Karpas-422 (cell line): ENCODE measurements at places on chromosomes 6 and 20. TPM values are rescaled to one million over a fixed set of nuclear protein-coding genes. Genes with fewer than 3 reads are reported as not detected.

DNA sequence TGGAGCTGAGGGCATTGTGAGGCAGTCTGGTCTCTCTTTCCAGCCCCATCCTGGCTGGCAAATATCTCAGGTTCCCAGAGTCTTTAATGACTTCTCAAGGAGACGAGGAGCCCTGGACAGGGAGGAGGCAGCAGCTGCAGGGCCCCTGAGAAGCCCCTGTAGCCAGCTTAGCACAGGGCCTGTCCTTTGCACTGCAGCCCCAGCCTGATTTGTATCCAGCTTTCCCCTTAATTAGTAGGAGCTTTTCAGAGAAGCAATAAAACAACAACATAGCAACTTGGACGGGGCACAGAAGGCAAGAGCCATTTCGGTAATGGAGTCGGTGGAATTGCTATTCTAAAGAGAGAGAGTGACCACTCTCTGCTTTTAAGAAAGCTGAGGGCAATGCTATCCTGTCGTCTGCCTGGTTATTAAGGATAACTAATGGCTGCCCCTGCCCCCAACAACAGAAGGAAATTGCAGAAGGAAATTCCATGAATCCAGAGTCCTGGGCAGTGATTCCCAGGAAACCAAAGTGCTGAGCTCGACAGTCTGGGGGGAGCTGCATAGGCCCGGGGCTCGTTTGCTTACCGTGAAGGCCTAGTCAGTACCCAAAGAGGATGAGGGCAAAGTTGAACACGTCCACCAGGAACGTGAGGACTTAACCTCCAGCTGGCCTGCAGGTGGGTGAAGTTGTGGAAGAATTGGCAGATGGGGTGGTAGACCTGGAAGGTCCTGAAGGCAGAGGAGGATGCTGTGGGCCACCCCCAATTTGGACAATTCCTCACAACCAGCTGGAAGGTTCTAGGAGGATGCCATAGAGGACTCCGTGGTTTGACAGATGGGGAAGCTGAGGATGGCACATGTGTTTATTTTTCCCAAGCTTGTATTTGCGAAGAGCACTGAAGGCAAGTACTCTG lies 50.3 kb downstream of the NPEPL1 start:
- no peak for DNase-seq
- no peak overlapping the region for H3K4me3 ChIP-seq
- H3K27ac ChIP-seq, result no peak overlapping the region
- H3K27me3 ChIP-seq, result no peaks in the 10 kb centered on the region

Gene RNASET2
- 147 and 246 TPM in 2 replicates for total RNA-seq

DNA sequence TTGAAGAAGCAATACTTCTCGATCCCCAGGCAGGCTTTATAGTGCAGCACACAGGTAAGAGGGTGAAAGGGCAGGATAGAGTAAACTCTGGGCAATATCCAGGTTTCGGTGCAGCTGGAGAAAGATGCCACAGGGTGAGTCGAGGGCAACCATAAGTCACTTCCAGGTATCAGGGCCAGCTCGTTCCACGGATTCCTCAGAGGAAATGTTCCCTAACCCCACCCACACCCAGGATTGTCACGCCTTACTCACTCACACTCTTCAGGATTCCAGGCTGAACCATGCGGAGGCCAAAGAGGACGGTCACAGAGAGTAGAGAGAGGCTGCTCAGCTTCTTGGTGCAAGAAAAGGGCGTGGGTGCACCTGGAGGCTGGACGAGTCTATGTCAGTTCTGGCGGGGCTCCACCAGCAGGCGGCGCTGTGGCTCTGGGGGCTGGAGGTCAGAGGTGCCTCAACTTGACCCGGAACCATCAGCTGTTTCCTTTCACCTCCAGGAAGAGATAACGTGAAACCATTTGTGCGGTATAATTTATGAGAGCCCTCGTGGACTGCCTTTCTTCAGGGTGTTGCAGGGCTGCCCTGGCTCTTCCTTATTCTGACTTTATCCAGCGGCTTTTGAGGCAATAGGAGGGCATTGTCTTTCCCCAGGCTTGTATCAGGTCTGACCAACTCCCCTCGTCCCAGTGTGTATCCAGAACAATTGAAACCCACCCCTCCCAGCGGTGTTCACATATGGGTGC lies 14.5 kb upstream of the WFDC12 start:
- no peak overlapping the region for H3K4me3 ChIP-seq
- H3K27me3 ChIP-seq, result 0 out of 2 replicates have a peak, but pooled peaks cover 2% of the 10 kb centered on the region
- H3K36me3 ChIP-seq, result no peaks in the 10 kb centered on the region
- DNase-seq, result peak; percentile 89
- no peak overlapping the region for H3K27ac ChIP-seq

Gene CEP162
- total RNA-seq, result 3.8 and 7.5 TPM in 2 replicates

DNA sequence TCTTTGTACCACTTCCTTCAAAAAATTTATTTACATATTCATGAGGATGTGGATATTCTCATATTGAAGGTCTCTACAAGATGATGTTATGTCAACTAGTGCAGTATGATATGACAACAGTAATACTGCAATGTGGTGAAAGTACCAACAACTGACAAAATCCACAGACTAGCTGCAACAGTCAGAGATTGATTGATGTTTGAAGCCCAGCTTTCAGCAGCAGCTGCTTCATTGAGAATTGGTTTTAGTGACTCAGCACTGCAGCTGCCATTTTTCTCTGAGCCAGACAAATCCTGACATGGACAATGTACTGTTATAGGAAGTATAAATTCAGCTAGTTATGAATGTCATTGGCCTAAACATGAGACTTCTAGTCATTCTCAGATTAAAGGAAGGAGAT lies 53.8 kb downstream of the PKIB start:
- H3K27me3 ChIP-seq, result no peaks in the 10 kb centered on the region
- no peak overlapping the region for H3K4me3 ChIP-seq
- H3K36me3 ChIP-seq, result no peaks in the 10 kb centered on the region
- H3K4me1 ChIP-seq, result no peaks in the 10 kb centered on the region
- no peak for DNase-seq

DNA sequence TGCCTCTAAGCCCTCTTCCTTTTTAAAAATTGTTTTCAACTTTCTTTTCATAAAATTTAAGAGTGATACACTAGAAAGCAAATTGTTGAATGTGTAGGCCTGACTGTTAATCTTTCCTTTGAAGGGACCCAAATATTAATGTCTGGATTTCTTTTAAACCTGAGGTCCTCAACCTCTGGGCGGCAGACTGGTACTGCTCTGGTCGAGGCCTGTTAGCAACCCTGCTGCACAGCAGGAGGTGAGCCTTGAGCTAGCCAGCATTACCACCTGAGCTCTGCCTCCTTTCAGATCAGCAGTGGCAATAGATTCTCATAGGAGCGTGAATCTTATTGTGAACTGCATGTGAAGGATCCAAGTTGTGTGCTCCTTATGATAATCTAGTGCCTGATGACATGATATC lies 191.2 kb downstream of the MANEA start:
- H3K36me3 ChIP-seq, result no peaks in the 10 kb centered on the region
- H3K4me1 ChIP-seq, result no peaks in the 10 kb centered on the region
- H3K27ac ChIP-seq, result no peak overlapping the region
- DNase-seq, result no peak

Gene IMPG1
- not detected in 2 replicates for total RNA-seq

DNA sequence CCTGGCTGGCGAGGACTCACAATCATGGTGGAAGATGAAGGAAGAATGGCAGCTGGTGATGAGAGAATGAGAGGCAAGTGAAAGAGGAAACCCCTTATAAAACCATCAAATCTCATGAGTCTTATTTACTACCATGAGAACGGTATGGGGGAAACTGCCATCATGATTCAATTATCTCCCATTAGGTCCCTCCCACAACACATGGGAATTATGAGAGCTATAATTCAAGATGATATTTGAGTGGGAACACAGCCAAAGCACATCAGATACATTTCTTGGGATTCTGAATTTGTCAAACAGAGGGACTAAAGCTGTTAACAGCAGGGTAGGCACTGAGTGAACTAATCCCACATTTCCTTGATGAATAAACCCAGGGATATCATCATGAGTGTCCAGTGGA lies 116.2 kb upstream of the PLCB4 start:
- no peak for DNase-seq
- no peak overlapping the region for H3K27ac ChIP-seq
- H3K4me3 ChIP-seq, result no peak overlapping the region
